ENCODE measurements at places on chromosomes 2 and 18. TPM values are rescaled to one million over a fixed set of nuclear protein-coding genes. Genes with fewer than 3 reads are reported as not detected.

GRCh38 chr2:202479090-202479489 is 103.0 kb downstream of the BMPR2 start:
- DNase-seq, result no peak
- H3K36me3 ChIP-seq, result peaks cover 17% of the 10 kb centered on the region
- H3K27me3 ChIP-seq, result peaks cover 4% of the 10 kb centered on the region
- peaks cover 7% of the 10 kb centered on the region for H3K4me1 ChIP-seq

- H3K36me3 ChIP-seq, result no peaks in the 10 kb centered on the region
- H3K4me1 ChIP-seq, result no peaks in the 10 kb centered on the region
- no peaks in the 10 kb centered on the region for H3K27me3 ChIP-seq
- DNase-seq, result no peak
- no peak overlapping the region for H3K27ac ChIP-seq
Measured at GRCh38 chr18:75139226-75139911, 69.6 kb downstream of the PTGR3 start.

DNA sequence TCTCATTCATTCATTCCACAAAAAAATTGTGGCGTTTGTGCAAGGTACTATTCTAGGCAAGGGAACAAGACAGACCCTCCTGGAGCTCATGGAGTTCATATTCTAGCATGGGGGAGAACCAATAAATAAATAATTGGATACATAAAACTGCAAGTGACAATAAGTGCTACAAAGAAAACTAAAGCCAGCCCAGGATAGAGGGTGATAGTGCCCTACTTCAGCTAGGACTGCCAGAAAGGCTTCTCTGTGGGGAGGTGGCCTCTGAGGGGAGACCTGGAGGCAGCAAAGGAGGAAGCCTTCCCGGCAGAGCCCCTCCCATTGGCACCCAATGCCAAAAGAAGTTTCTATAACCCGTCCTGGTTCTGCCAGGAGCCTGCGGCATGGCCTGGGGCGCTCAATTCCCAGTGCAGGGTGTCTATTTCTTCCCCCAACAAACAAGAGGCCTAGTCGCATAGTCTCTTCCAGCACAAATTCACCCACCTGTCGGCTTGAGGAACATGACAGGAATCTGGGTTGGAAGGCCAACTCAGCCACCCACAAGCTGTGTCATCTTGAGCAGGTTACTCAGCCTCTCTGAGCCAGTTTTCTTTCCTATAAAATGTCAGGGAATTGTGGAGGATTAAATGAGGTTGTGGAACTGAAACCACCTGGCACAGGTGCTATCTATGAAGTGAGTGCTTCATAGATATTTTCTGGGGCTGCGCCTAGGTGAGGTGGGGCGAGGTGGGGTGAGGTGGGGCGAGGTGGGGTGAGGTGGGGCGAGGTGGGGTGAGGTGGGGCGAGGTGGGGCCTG is 94.3 kb downstream of the ZFP36L2 start:
- no peak overlapping the region for H3K4me3 ChIP-seq
- peaks cover 48% of the 10 kb centered on the region for H3K4me1 ChIP-seq
- no peak overlapping the region for H3K27ac ChIP-seq
- H3K27me3 ChIP-seq, result peaks cover 10% of the 10 kb centered on the region
- DNase-seq, result no peak
- no peaks in the 10 kb centered on the region for H3K36me3 ChIP-seq

DNA sequence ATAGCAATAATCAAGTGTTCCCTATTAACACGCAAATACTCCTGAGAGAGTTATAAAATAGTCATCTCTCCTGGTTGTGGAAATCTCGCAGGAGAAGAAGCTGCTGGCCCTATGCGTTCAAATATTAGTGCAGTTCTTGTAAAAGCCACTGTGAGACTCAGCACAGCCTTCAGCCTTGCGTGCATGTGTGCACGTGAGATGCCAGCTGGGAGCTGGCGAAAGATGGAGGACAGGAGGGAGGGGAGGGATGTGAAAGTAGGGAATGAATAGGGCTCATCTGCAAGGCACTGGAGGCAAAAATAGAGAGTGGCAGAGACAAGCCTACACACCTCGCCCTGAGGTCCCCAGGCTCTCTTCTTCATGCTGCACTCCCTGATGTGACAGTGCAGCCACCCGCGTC is 126.5 kb downstream of the INO80D start:
- no peak overlapping the region for H3K27ac ChIP-seq
- H3K36me3 ChIP-seq, result no peaks in the 10 kb centered on the region
- no peak for DNase-seq
- H3K4me1 ChIP-seq, result peaks cover 20% of the 10 kb centered on the region
- no peak overlapping the region for H3K4me3 ChIP-seq

DNA sequence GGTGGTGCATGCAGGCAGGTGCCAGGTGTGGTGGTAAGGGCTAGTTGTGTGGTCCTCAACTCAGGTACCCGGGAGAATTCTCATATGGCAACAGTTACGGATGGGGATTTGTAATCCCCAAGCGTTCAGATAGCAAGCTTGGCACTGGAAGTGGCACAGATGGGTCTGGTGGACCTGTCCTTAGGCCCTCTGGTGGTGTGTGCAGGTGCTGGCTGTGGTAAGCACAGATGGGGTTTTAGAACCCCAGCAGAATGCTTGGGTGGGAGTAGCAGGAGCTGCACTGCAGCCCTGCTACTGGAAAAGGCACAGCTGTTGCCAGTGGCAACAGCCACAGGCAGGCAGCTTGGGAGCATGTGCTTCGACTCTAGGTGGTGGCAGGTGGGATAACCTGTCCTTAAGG is 948.2 kb upstream of the FAM98A start:
- H3K27ac ChIP-seq, result no peak overlapping the region
- DNase-seq, result no peak
- H3K27me3 ChIP-seq, result peaks cover 1% of the 10 kb centered on the region
- H3K36me3 ChIP-seq, result peaks cover 16% of the 10 kb centered on the region
- no peaks in the 10 kb centered on the region for H3K4me1 ChIP-seq

DNA sequence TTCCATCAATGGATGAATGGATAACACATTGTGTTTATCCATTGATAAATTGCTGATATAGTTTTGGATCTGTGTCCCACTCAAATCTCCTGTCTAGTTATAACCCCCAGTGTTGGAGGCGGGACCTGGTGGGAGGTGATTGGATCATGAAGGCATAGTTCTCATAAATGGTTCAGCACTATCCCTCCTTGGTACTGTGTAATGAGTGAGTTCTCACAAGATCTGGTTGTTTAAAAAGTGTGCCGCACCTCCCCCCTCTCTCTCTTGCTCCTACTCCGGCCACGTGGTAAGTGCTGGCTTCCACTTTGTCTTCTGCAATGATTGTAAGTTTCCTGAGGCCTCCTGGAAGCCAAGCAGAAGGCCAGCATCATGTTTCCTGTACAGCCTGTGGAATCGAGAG is 23.9 kb upstream of the SPATA3 start:
- H3K36me3 ChIP-seq, result no peaks in the 10 kb centered on the region
- no peak overlapping the region for H3K27ac ChIP-seq
- no peaks in the 10 kb centered on the region for H3K4me1 ChIP-seq
- no peak for DNase-seq

The RFX8 gene
- 5.0 TPM for total RNA-seq

The ADD2 gene
- 54.0 TPM for total RNA-seq

The CCDC68 gene
- 0.87 TPM for total RNA-seq

All from endothelial cell (in vitro differentiated cells).